Activated naive CD8-positive, alpha-beta T cell treated with anti-CD3 and anti-CD28 coated beads, Interleukin-2, amount 10 ng/mL, durations not matched to agents 7 days and 5 days (primary cell): ENCODE measurements at places on chromosomes 7 and 10. TPM values are rescaled to one million over a fixed set of nuclear protein-coding genes. Genes with fewer than 3 reads are reported as not detected.

HMX2 gene
- not detected for total RNA-seq

- no peak for DNase-seq
Observed at GRCh38 chr10:7255517-7255916, 155.3 kb downstream of the SFMBT2 start.

GRCh38 chr7:46011059-46011458 lies 90.0 kb upstream of the IGFBP3 start:
- DNase-seq, result no peak

- DNase-seq, result no peak
Observed at GRCh38 chr7:20030915-20031362, 186.2 kb downstream of the MACC1 start.

- no peak for DNase-seq
Observed at GRCh38 chr7:118195837-118196474, 12.0 kb downstream of the LSM8 start.
